ENCODE measurements at places on chromosomes 11 and 22. TPM values are rescaled to one million over a fixed set of nuclear protein-coding genes. Genes with fewer than 3 reads are reported as not detected.

GAS2L1 gene
- total RNA-seq: 26.7 TPM

IRAG1 gene
- 0.06 TPM for total RNA-seq

CBL gene
- total RNA-seq: 7.9 TPM

PARVG gene
- total RNA-seq: 0.09 TPM

SULT4A1 gene
- not detected for total RNA-seq

TMEM151A gene
- 3.6 TPM for total RNA-seq

UBASH3B gene
- total RNA-seq: 29.9 TPM

DKK3 gene
- 21.0 TPM for total RNA-seq

JAML gene
- not detected for total RNA-seq

TLCD5 gene
- 6.1 TPM for total RNA-seq

C11orf16 gene
- total RNA-seq: not detected

TRPC6 gene
- 1.2 TPM for total RNA-seq

FOLR3 gene
- total RNA-seq: 0.22 TPM
